ENCODE measurements at places on chromosomes 7 and 10.
A peak's percentile ranks its signal among the peaks of the same experiment; 100 is the strongest.

DNA sequence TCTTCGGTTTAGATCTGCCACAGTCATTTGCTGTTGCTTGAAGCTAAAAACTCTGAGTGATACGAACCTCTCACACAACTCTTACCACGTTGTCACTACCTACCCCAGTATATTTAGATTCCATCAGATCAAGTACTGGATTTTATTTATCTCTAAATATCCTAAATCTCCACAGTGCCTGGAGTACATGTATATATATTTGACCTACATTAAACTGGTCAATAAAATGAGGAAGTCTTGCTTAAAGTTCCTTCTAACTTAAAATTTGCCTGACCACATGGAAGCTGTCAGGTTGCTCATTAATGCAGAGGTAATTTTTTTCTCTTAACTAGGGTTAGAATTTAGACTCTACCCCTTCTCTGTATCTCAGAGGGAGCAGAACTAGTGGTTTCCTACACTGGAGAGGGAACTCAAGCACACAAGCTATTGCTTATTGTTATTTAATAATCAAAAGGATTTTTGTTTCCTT, 3.1 kb upstream of the MACC1 start:
- DNase-seq, result no peak

- no peak for DNase-seq
Observed at GRCh38 chr7:75888464-75889222, 9.8 kb downstream of the RHBDD2 start.

DNA sequence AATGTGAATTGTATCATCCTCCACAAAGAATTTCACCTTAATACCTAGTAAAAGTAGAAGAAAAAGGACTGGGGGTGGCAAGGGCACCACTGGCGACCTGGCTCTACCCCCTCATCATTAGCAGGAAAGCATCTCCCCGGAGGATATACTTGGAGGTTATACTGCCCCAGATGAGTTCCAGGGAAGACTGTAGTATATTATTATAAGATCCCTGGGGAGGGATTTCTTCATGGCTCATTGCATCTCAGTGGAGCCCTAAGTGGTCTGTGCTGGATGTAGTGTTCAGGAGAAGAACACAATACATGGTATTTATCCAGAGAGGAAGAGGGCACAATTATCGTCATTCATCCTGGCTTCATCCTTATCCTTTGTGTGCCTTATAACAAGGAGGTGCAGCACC, 14.2 kb upstream of the DYNC1I1 start:
- DNase-seq, result peak; percentile 93

DNA sequence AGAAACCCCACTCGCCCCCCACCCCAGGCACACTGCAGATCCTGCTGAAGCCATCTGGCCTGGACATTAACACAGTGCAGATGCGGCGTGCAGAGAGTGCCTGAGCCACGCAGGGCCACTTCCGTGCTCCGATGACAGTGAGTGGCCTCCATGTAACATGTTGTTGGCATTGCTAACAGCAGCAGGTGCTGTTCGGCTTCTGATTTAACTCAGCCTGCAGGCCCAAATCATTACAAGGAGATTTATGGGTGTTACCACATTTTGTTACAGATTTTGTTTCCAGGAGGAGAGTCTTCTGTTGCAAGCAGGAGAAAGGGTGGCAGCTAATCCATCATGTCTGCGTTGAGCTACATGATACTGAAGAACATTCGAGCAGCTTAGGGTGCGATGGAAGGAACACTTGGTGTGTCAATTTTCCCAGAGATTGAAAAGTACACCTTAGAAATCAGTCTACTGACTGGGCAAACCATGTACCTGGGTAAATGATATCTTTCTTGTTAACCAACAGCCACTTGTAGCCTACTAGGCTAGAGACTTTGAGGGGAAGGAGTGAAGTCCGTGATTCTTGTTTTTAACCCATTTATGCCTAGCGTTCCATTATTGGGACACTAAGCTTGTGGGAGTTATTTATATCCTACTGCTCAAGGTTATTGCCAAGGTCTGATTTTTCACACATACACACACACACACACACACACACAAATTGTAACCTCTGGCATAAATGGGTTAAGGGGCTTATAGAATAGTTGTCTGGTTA, 90.0 kb downstream of the JCAD start:
- no peak for DNase-seq

- no peak for DNase-seq
Observed at GRCh38 chr7:91165846-91166230, 98.4 kb upstream of the FZD1 start.

- DNase-seq, result no peak
Observed at GRCh38 chr7:67542916-67543315, 546.3 kb downstream of the TYW1 start.

DNA sequence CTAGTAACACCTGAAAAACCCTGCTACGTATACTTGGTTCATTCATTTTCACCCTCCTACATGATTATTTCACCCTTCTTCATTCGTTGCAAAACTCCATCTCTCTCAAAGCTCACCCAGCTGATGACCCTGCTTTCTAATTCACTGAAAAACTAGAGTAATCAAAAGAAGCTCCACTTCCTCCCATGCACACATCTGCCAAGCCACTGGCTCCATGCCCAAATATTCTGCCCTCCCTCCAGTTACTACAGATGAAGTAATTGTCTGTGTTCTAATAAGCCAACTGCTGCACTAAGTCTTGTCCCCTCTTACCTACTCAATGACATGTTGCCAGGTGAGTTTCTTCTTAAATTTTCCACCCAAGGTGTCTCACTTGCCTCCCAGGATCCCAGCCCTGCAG, 96.9 kb upstream of the CCDC71L start:
- no peak for DNase-seq

DNA sequence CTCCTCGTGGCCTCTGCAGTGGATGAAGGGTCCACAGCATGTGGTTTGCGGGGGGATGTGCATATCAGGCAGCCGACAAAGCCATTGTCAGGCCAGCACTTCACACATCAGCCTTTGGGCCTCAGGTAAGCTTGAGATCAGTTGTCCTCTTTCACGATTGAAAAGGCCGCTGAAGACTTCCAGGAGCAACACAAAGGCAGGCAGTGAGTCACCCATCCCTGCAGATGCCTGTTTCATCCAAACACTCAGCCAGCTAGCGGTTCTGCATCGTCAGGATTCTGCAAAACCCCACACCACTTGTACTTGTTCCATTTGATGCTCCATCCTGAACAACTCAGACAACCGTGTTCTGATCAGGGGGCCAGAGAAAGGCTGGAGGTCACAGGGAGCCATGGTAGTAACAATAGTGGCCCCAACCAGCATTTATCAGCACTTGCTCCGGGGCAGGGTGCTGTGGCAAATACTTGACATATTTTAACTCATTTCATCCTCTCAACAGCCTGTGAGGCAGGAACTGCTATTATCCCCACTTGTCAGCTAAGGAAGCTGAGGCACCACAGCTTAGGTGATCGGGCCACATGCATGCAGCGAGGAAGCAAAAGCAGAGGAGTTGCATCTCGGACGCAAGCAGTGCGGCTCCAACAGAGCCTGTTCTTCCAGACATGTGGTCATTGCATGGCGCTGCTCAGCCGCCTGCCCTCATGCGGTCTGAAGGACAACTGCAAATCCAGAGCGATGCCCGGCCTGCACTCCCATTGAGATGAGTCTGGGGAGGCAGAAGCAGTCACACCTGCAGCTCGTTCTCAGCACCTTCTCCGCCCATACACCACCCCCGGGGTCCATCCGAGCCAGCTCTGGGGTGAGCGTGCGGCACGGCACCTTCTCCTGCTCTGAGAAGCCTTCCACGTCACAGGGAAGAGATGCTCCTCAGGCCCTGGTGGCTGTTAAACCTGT, 144.9 kb downstream of the PAXIP1 start:
- no peak for DNase-seq

DNA sequence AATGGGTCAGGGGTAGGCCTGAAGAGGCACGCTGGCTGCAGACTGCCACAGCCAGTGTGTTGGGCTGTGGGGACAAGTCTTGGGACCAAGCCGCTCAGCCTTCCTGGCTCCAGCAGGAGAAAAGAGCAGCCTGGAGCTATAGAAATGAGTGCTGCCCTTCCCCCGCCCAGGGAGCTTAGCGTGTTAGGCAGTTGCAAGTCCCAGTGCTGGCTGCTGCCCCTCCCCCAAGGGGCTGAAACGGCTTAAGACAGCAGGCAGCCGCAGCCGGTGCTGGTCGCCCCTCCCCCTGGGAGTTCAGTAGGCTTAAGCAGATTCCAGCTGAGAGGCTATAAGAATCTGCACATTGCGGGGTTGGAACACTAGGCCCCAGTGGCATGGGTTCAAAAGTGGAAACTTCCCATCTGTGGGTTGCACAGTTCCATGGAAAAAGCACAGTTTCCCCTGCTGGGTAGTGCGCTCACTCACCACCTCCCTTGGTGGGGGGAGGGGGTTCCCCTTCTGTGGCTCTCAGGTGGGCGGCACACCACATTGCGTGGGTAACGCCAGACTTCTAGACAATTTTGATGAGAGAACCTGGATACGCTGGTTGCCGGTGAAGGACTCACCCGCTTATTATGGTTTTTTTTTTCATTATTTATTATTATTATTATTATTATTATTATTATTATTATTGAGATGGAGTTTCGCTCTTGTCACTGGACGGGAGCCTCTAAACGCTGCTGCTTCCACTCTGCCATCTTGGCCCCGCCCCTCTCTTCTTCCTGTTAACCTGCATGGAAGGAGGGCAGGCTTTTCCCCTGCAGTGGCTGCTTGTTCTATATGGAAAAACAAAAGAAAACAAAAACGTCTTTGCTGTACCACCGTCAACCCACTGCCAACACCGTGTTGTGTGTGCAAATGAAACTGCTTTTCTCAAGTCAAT, 151.1 kb downstream of the CXCL12 start:
- DNase-seq, result no peak

- no peak for DNase-seq
Observed at GRCh38 chr10:68301790-68302502, 29.9 kb upstream of the HNRNPH3 start.

GRCh38 chr7:79064187-79064823, 389.2 kb downstream of the MAGI2 start:
- no peak for DNase-seq

- no peak for DNase-seq
Observed at GRCh38 chr10:16799621-16800020, 17.6 kb downstream of the RSU1 start.

DNA sequence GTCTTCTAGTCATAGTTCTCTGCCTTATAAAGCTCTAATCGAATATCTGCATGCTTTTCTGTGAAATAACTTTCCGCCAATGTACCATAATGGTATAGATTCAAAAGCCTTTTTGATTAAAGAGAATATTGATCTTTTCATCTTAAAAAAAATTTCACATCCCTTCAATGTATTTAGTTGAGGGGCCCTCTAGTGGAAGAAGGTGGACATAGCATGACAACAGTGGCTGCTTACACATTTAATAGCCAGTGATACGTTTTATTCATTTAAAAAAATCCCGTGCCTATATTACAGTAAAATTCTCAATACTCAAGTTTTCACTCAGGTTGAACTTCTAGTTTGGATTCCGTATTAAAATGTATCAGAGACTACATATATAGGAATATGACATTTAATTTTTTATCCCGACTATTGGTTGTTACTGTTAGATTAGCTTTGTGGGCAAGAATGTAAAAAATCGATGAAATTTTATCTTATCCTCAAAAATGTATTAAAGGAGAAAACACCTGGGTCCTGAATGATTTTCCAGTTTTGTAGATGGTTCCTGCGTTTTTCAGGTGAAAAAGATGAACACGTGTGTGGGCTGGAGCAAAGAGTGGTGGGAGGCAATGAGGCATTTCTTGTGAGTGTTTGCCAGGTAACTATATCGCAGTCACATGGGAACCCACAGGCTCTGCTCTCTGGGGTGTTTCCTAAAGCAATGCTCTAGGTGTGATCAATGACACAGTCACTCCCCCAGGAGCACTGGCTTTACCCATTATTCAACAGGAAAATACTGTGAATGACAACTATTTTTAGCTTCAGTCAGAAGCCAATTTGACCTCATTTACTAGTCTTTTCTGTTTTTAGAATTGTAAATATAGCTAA, 24.1 kb upstream of the PNLIP start:
- no peak for DNase-seq

DNA sequence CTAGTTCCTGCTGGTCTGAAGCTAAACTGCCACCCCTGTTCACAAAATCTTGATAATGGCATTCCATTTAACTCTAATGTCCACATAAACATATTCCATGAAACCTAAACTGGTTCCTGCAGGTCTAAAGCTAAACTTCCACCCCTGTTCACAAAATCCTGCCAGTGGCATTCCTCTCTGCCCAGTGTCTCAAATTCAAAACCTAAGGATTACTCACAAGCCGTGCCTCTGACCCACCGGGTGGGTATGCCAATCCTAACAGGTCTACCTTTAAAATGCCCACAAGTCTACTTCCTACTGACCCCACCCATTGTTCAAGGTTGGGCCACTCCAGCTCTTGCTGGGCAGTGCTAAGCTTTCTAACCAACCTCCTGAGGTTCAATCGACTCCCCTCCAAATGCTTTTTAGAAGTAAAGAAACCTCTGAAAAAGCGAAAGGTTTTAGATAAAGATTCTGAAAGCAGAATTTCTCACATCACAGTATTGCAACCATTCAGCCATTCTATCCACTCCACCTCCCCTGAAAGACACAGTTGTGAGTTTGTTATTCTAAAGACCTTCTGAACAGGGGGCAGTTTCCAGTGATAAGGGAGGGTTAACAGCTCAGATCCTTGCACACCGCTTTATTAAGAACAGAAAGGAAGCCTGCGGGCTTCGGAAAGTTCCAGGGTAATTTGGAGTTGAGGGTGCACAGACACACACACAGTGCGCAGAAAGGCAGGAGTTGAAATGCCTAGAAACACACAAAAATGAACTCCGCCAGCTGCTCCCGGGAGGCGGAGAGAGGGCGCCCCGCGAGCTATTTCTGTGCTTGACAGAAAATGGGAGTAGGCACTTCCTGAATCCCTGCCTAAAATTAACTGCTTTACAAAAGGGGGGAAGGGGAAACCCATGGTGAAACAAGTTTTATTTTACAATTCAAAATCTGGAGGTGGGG, 87.7 kb downstream of the TNS3 start:
- no peak for DNase-seq

GRCh38 chr7:6232116-6232515, 40.3 kb downstream of the CYTH3 start:
- no peak for DNase-seq

- no peak for DNase-seq
Observed at GRCh38 chr10:114559636-114560035, 98.4 kb downstream of the ABLIM1 start.

DNA sequence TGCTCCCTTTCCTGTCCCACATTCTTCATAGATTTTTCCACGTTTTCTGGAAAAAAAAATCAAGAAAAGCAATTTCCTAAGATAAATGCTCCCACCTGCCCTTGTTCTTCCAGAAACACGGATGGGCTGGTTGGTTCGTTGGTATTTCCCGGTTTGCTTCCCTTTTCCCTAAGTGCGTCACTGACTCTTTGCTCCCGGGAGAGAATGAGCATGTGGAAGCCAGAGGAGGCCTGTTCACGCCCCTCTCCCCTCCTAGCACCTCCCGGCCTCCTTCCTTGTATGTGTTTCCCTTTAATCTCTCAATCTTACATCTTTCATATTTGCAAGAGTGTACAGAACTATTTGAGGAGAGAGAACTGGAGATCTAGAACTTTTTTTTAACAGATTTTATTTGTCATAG, 442.0 kb downstream of the GFRA1 start:
- DNase-seq, result no peak
